ENCODE measurements at places on chromosomes 7 and 10.

- DNase-seq: no peak
Measured at GRCh38 chr10:84447701-84448400, 119.5 kb downstream of the CCSER2 start.

DNA sequence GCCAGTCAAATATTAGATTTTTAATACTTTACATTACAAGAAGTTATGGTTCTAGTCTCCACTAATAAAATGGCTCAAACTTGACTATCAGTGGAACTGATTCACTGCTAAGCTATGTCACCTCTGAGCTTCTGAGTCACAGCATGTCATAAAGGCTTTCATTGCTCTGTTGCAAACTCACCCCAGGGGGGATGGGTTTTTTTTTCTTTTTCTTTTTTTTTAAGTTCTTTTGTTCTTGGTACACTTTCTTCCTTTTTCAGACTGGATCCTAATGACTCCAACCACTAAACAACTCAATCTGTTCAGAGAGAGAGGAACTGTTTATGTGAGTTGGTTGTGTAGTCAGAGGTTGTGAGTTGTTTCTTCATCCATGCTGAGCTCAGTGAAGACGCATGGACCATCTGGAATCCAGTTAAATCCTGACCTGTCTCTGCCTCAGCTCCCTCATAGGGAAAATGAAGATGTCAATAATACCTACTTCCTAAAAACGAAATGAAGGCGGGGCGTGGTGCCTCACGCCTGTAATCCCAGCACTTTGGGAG, 11.0 kb downstream of the MYOF start:
- DNase-seq: peak; percentile 52

GRCh38 chr7:104943502-104944343, 70.3 kb upstream of the KMT2E start:
- DNase-seq: peak; percentile 86

DNA sequence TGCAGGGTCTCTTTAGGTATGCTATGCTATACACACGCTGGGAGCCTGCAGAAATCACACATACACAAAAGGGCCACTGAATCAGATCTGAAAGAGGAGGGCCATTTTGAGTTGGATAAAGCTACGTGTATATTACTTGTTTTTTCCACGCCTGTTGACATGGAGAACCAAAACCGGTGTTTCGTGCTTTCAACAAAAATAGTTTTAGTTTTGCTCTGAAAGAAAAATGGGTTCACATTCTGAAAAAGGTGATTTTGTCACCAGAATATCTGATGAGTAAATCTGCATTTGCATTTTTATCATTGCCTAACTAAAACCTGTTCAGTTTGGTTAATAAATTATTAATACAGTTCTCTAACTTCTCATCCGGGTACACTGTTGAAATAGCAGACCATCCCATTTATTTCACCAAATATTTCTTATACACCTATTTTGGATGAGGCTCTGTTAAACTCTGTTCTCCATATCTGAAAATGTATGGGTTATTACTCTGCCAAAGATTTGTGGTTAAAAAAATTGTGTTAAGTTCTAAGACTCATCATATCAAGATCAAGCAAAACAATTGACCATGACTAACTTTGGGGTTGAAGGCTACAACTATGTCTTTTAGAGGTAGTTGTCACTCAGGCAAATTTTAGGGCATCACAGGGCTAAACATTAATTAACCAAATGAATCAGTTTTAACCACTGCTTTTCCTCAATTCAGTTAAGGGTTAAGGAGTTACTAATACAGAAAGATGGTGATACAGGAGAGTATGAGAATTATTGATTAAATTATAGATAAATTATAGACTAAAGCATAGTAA, 101.2 kb upstream of the RPA3 start:
- DNase-seq: peak; percentile 33

GRCh38 chr10:18479502-18479901, 171.9 kb downstream of the NSUN6 start:
- no peak for DNase-seq

- no peak for DNase-seq
Measured at GRCh38 chr7:125773113-125773785, 843.6 kb upstream of the POT1 start.

GRCh38 chr7:148379677-148380076, 210.9 kb upstream of the C7orf33 start:
- no peak for DNase-seq

- no peak for DNase-seq
Measured at GRCh38 chr10:62866451-62866850, 50.3 kb upstream of the EGR2 start.

DNA sequence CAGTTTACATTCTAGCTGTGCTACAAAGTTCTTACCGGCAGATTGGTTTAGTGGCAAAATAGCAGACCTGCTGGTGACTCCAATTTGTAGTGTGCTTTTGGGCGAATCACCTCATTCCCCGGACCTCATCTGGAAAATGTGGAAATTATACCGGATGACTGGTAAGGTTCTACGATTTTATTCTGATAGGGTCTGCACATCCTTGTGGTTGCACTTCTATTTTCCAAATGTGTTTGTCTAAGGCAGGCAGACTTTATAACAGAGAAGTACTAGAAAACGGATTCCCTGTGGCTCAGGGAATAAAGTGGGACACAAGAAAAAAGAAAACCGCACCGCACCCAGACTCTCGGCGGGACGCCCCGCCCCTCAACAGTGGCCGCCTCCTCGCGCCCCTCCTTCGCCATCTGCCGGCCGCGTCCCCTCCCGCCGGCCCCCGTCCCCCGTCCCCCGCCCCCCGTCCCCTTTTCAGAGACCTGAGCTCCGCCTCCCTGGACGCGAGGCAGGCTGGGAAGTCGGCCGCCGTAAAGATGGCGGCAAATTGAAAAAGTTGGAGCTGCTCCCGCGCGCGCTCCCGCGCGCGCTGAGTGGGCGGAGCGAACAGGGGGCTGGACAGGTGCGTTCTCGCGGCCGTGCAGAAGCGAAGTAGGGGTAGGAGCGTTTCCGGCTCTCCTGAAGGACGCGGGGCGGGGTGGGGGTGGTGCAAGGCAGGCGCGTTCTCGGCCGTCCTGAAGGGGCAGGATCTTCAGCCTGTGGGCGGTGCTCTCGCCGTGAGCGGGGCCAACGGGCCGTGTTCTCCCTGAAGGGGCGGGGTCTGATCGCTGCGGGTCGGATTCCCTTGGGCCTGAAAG, 532 bp upstream of the CCM2 start:
- DNase-seq: peak; percentile 100

DNA sequence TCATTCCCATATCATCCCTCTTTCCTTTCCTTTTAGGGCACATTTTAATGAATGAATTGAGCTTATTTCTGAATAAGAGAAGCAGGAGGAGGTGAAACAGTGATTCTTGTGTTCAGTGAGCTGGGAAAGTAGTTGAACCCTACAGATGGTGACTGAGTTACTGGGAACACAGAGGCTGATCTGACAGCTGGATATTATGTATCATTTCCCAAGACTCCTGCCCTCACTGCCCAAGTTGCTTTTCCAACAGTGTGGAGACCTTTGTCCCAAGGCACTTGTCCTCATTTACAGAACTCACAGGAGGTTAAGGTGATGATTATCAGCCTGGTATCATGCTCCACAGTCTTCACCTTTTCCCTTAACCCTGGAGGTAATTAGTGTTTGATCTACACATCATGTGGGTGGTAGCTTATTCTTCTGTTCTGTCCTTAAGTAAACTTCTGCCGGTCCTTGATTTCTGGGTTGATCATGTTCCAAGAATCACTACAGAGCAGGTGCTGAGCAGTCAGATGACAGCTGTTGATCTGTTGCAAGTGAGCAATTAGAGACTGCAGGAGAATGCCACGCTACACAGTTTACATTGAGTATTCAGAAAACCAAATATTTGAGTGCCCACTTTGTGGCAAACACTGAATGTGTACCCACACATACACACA, 2.6 kb downstream of the PRLHR start:
- DNase-seq: no peak

DNA sequence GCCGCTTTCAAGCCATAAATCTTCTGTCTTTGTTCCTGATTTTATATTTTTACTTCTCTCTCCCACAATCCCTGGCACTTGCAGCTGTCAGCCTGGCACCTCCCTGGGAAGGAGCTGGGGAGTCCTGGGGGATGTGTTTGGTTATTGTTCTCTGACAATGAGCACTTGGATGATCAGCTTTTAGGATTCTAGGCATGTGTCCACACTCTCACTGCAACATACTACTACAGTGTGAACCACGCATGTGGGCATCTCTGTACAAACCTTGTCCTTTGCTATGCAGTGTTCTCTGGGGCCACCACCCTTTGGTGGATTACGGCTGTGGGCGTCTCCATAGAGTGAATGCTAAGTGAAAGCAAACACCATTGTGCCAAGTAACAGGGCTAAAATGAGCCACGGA, 168.4 kb upstream of the KMT2E start:
- no peak for DNase-seq

DNA sequence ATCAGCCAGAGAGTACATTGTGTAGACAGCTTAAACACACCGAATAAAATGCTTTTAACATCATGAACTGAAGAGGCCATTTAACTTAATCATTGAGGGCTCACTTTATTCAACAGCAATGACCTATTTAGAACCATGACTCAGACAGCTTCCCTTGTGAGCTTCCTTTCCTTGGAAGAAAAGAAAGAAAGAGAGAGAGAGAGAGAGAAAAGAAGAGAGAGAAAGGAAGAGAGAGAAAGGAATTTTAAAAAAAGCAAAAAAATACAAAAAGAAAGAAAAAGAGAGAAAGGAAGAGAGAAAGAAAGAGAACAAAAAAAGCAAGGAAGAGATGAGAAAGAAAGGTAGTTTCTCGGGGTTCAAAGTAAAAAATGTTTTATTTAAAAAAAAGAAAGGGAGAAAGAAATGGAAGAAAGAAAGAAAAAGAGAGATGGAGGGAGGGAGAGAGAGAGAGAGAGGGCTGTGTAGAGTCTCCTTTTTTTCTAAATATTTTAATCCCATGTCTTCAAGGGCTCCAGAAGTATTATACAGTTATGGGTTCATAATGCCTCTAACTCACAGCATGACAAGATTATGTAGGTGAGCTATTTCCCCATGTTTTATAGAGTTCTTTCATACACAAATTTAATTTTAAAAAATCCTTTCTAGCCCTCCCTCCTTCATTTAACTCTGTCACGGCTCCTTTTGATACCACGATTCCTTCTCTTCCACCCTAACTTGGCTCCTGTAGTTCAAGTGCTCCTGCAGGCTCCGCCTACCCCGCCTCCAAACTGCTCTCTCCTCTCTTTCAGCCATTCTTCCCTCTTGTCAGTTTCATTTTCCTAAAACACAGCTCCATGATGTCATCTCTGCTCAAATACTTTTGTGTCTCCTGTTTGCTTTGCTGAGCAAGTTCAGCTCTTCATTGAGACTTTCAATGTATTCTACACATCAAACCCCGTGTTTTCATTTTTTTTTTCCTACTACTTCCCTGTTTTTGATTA, 85.5 kb downstream of the PRTFDC1 start:
- no peak for DNase-seq

GRCh38 chr10:18312374-18313139, 172.3 kb downstream of the CACNB2 start:
- DNase-seq: no peak

- no peak for DNase-seq
Measured at GRCh38 chr7:130369110-130369711, 11.1 kb upstream of the CPA1 start.

DNA sequence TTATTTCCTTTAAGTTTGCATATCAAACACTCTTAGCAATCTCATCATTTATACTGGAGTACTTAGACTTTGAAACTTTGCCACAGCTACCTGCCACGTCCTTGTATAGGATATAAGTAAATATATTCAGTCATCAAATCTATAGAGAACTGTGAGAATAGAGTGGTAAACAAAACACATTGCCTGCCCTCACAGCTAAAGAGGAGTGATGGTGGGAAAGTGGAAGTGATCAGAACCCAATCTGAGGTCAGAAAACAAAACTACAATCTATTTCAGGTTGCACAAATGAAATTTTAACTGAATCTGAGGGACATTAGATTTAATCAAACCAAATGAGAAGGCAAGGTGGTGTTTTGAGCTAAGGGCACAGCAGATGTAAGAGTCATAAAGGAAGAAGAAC, 74.8 kb downstream of the ZEB1 start:
- DNase-seq: no peak

- no peak for DNase-seq
Measured at GRCh38 chr10:17989908-17990767, 38.4 kb downstream of the SLC39A12 start.

GRCh38 chr7:18289788-18290187, 205.8 kb upstream of the HDAC9 start:
- no peak for DNase-seq

GRCh38 chr7:102978284-102978683, 65.5 kb downstream of the LRRC17 start:
- no peak for DNase-seq

DNA sequence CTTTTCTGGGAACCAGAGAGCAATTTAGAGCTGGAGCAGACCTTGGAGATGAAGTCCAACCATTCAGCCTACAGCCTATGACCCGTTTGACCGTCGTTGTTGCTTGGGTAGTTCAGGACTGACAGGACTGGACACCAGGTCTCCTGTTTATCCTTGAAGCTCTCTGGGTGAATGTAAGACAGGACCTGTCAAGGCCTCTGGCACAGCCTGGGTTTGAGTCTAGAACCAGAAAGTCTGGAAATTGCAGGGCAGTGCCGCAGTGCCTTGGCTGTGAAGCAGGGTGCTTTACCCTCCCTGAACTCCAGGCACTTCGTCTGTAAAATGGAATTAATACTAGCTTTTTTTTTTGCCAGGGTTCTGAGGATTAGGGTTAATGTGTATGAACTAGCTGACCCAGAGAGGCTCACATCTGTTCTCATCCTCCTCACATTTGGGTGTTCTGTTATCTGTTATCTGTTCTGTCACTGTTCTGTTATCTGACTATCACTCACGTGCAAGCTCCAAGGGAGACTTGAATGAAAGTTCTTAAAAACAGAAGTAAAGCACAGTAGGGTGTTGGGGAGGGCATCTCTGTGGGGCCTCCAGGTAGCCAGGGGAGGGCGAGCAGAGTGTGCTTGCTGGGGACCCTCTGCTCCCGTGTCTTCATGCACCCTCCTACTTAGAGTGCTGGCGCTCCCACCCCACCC, 9.9 kb downstream of the BLVRA start:
- no peak for DNase-seq

GRCh38 chr10:75456122-75456521, 24.7 kb downstream of the LRMDA start:
- DNase-seq: no peak

- no peak for DNase-seq
Measured at GRCh38 chr10:119782981-119783664, 57.3 kb downstream of the INPP5F start.

GRCh38 chr7:8391353-8392062, 41.9 kb upstream of the NXPH1 start:
- no peak for DNase-seq

- no peak for DNase-seq
Measured at GRCh38 chr10:74300666-74301065, 149.6 kb downstream of the ADK start.

Measured in activated CD4-positive, alpha-beta T cell treated with anti-CD3 and anti-CD28 coated beads, Interleukin-10, Interleukin-2, amounts not matched to agents 100 ng/mL and 50 ng/mL, durations not matched to agents 16 hours and 8 hours (primary cell).